Smooth muscle cell of the umbilical artery (primary cell): ENCODE measurements at places on chromosomes 13 and 19. TPM values are rescaled to one million over a fixed set of nuclear protein-coding genes. Genes with fewer than 3 reads are reported as not detected.

Gene F10
- total RNA-seq, result 10.6 and 15.7 TPM in 2 replicates

Gene IFT88
- total RNA-seq, result 11.7 and 16.3 TPM in 2 replicates

Gene RRAS
- total RNA-seq, result 45.1 and 75.3 TPM in 2 replicates

Gene GPC5
- total RNA-seq, result 0.09 and 0.30 TPM in 2 replicates

Gene ACER1
- total RNA-seq, result 0.09 TPM in 1 of 2 replicates, not detected in the other

Gene LGI4
- under 0.01 and 0.05 TPM in 2 replicates for total RNA-seq

Gene TEKTIP1
- total RNA-seq, result not detected in 2 replicates

Gene AP1M2
- total RNA-seq, result not detected in 2 replicates

Gene PLEKHA4
- total RNA-seq, result 4.2 and 6.6 TPM in 2 replicates

Gene CACNG8
- 0.23 and 0.59 TPM in 2 replicates for total RNA-seq

Gene ACP7
- total RNA-seq, result under 0.01 and 0.65 TPM in 2 replicates

Gene KIR2DL3
- total RNA-seq, result not detected in 2 replicates

Gene RASIP1
- total RNA-seq, result 0.74 and 0.89 TPM in 2 replicates

Gene KIR2DL1
- not detected in 2 replicates for total RNA-seq

Gene ABCA7
- total RNA-seq, result 9.2 and 10.2 TPM in 2 replicates

Gene IGFL1
- total RNA-seq, result not detected in 2 replicates

Gene KCTD4
- total RNA-seq, result 0.59 and 0.74 TPM in 2 replicates

Gene FCGBP
- 1.2 and 2.2 TPM in 2 replicates for total RNA-seq

Gene FCAR
- not detected in 2 replicates for total RNA-seq

Gene GPR183
- total RNA-seq, result 0.05 TPM in 1 of 2 replicates, not detected in the other
